ENCODE measurements at places on chromosomes 12 and 14. TPM values are rescaled to one million over a fixed set of nuclear protein-coding genes. Genes with fewer than 3 reads are reported as not detected.

The WNT5B gene
- total RNA-seq: 11.8 TPM

The OR4E1 gene
- not detected for total RNA-seq

The IFNG gene
- not detected for total RNA-seq

The SPIC gene
- total RNA-seq: not detected

The DIO2 gene
- 0.41 TPM for total RNA-seq

The OTX2 gene
- not detected for total RNA-seq

The NCAPD2 gene
- total RNA-seq: 11.8 TPM

- DNase-seq: no peak
- H3K27ac ChIP-seq: no peak overlapping the region
- H3K4me3 ChIP-seq: no peak overlapping the region
- no peaks in the 10 kb centered on the region for H3K27me3 ChIP-seq
- no peaks in the 10 kb centered on the region for H3K36me3 ChIP-seq
Measured at GRCh38 chr12:86634456-86635410, 378.5 kb upstream of the MGAT4C start.

GRCh38 chr12:49990273-49990672 is 17.5 kb downstream of the AQP6 start:
- H3K27ac ChIP-seq: no peak overlapping the region
- no peak overlapping the region for H3K4me3 ChIP-seq
- no peak for DNase-seq

- H3K27ac ChIP-seq: no peak overlapping the region
- DNase-seq: no peak
- H3K4me1 ChIP-seq: no peaks in the 10 kb centered on the region
- no peak overlapping the region for H3K4me3 ChIP-seq
- H3K27me3 ChIP-seq: no peaks in the 10 kb centered on the region
Measured at GRCh38 chr12:43147878-43148277, 404.1 kb downstream of the ADAMTS20 start.

- H3K36me3 ChIP-seq: no peaks in the 10 kb centered on the region
- no peaks in the 10 kb centered on the region for H3K4me1 ChIP-seq
- no peaks in the 10 kb centered on the region for H3K27me3 ChIP-seq
- H3K4me3 ChIP-seq: no peak overlapping the region
- H3K27ac ChIP-seq: peak overlapping the region; percentile 91
- no peak for DNase-seq
Measured at GRCh38 chr12:49624921-49625577, 1.7 kb downstream of the PRPF40B start.

GRCh38 chr12:57627501-57628279 is 5.3 kb downstream of the B4GALNT1 start:
- peaks cover 16% of the 10 kb centered on the region for H3K4me1 ChIP-seq
- peaks cover 7% of the 10 kb centered on the region for H3K27me3 ChIP-seq
- no peaks in the 10 kb centered on the region for H3K36me3 ChIP-seq
- DNase-seq: peak; percentile 62

DNA sequence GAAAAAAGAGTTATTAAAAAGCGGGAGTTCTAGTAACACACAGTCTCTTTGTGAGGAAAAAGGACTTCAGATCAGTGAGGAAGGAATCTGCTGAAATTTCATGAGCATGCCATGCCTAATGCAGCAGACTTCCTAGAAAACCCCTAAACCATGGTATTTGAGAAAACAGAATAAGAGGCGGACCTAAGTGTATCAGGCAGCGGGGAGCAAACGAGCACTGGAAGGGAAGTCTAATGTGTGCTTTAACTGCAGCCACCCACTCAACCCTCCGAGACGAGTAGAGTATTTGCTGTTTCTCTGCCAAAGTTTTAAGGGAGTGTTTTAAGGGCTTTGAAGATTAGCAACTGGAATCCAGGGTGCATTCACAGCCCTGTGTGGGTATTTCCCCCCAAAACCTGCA is 36.5 kb downstream of the ACADS start:
- no peaks in the 10 kb centered on the region for H3K4me1 ChIP-seq
- no peak overlapping the region for H3K4me3 ChIP-seq
- H3K36me3 ChIP-seq: peaks cover 21% of the 10 kb centered on the region
- DNase-seq: no peak

GRCh38 chr12:67645601-67646000 is 2.9 kb upstream of the DYRK2 start:
- no peak for DNase-seq
- H3K4me1 ChIP-seq: peaks cover 2% of the 10 kb centered on the region
- no peaks in the 10 kb centered on the region for H3K27me3 ChIP-seq
- H3K36me3 ChIP-seq: no peaks in the 10 kb centered on the region
- H3K4me3 ChIP-seq: no peak overlapping the region
- no peak overlapping the region for H3K27ac ChIP-seq

DNA sequence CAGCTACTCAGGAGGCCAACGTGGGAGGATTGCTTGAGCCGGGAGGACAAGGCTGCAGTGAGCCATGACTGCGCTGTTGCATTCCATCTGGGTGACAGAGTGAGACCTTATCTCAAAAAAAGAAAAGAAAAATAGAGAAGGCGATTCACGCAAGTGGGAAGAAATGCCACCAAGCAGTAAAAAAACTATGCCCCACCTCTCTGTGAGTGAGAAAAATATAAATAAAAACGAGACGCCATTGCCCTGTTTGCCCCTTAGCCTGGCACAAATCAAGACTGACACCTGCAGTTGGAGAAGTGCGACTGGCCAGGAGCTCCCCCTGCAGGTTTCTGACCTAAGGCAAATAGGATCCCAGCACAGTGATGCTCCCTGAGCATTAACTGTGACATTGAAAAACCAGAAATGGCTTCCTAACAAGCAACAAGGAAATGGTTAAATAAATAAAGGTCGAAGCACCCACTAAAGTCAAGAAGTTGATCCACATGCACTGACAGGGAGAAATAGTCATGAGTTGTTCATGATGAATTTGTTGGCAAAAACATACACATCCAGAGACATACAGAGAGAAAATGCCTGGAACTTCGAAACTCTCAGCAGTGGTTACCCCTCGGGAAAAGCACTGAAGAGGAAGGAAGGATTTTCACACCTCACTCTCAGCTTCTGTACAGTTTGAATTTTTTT is 21.1 kb downstream of the GSC start:
- no peaks in the 10 kb centered on the region for H3K36me3 ChIP-seq
- no peaks in the 10 kb centered on the region for H3K4me1 ChIP-seq
- H3K27ac ChIP-seq: no peak overlapping the region
- no peak for DNase-seq

- H3K4me3 ChIP-seq: no peak overlapping the region
- H3K27ac ChIP-seq: no peak overlapping the region
- H3K4me1 ChIP-seq: no peaks in the 10 kb centered on the region
Measured at GRCh38 chr12:64500394-64500793, 48.5 kb downstream of the TBK1 start.

DNA sequence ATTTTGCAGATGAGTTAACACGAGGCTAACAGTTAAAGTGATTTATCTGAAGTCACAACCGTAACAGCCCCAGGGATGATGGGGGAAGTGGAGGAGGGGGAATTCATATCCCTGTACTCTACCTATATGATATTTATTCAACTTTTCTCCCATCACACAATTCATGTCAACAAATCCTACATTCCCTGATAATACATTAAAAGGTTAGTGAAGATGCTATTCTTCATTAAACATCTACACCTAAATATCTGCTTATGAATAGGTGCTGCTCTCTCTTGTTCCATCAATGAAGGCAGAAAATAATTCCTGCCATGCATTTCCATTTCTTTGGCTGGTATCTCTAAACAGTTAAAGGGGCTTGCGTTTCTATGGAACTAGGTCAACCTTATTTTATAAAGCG is 6.8 kb downstream of the YBX3 start:
- H3K27me3 ChIP-seq: no peaks in the 10 kb centered on the region
- peaks cover 29% of the 10 kb centered on the region for H3K36me3 ChIP-seq

DNA sequence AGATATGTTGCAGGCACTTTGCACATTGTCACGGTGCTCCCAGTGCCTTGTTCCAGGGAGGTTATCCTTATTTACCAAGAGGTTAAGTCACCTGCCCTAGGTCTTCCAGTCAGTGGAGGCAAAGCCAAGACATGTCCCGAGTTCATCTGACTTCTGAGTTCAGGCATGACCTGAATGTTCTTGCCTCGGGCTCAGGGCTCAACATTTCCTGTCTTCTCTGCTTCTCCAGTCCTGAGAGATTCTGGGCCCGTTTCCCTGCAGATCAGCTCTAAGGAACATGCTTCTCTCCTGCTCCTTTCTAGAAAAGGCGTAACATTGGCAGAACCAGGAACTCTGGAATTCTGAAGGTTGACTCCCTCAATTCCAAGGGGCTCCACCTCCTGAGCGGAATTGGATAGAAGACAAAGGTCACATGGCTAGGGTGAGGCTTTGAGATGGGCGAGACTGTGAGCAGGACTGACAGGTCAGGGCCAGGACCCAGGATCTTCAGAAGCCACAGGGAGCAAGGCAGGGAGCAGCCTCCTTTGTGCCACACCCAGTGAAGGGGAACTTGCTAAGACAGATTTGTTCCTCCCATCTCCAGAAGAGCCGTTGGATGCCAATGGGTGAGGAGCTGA is 19.9 kb downstream of the BDKRB2 start:
- no peak overlapping the region for H3K4me3 ChIP-seq
- H3K27ac ChIP-seq: peak overlapping the region; percentile 37
- DNase-seq: no peak

GRCh38 chr12:104676636-104677035 is 219.9 kb downstream of the CHST11 start:
- H3K4me1 ChIP-seq: peaks cover 28% of the 10 kb centered on the region
- H3K27me3 ChIP-seq: no peaks in the 10 kb centered on the region
- no peak overlapping the region for H3K4me3 ChIP-seq
